ENCODE measurements at places on chromosomes 2 and 18.

DNA sequence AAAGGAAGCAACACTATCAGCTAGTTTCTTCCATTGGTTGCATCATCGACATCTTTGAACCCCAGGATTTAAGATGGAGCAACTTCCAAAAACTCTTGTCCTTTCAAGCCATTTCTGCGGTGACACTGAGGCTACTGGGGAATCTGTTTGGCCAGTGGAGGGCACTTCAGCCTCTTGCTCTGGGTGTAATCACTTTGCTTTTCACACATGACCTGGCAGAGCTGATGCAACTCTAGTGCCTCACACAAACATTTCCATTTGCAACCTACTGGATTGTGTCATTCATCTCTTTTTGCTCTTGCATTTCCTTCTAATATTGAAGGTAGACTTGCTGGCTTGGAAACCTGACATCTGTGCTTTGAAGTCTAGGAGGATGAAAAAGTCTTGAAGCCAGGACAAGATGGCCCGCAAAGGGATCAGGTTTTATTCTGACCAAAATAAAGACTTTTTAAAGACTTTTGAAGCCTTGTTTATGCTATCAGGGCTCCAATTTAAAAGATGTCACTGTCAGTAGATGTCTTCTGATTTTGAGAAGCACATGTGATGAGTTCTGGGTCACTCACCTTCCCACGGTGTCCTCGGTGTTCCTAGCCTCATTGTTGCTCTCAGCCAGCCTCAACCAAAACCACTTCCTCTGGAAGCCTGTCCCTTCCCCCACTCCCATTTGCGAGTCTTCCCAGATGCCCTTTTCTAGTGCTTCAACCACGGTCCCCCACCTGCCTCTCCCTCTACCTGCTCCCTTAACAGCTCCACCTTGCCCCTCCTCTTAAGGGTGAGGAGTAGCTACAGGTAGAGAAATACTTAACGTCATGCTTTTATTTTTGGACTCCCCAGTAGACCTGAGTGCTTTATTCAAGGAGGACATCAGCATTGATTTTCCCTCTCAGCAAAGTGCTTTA, 69.7 kb upstream of the KCNE4 start:
- no peak for DNase-seq

DNA sequence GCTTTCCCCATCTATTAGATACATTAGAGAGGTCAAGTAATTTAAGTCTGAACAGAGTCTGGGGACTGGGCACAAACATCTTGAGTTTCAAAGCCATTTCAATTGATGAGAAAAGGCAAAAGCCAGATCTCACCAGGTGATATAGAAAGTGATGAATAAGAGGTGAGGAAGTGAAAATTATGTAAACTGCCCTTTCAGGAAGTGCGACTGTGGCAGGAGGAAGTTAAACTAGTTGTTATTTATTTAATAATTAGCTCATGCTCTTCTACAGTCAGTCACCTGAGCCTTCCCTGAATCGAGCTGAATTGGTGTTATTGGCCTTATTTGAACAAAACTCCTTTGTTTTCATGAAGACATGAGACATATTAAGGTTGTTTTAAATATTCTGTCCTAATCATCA, 115.1 kb downstream of the CDH20 start:
- DNase-seq: no peak

GRCh38 chr18:12333506-12334290, 25.7 kb downstream of the TUBB6 start:
- no peak for DNase-seq

- DNase-seq: no peak
Measured at GRCh38 chr2:99852376-99852934, 289.9 kb downstream of the AFF3 start.

GRCh38 chr2:43225788-43226557, 433 bp downstream of the ZFP36L2 start:
- peak; percentile 84 for DNase-seq

DNA sequence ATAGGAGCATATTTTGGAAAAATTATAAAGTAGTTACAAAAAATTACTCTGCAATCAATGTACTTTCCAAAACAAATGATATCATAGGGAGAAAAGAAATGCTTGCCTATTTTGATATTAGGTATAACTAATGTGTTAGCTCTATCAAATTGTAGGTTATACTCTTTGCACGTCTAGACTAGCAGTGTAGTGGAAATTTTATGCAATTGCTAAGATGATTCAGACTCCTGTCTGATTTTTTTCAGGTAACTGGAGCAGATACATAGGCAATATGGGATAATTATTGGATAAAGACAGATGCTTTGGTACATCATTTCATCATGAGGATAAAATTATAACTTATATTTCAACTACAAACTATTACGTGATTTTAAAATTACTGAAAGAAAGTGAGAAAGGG, 918.3 kb downstream of the EPHA4 start:
- no peak for DNase-seq

DNA sequence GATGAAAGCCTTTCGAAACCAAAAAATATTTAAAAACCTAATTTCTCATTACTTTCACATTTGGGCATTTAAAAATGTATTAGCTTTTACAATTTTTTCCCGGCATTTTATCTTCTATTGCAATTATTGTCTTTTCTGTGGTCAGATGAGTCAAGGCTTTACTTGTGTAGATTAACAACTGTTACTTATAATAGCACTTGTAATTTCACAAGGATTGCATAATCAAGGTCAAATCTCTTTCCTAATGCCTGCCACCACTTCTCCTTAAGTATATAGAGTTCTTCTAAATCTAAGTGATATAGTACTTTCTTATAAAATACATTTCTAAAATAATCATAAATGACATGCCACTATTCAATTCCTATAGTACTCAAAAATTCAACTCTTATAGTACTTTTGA, 67.2 kb downstream of the SLC8A1 start:
- DNase-seq: no peak
